CD4-positive, alpha-beta T cell treated with Interleukin-1 beta for 1 hour (primary cell): ENCODE measurements at places on chromosomes 13 and 19.

- no peak for DNase-seq
Measured at GRCh38 chr19:4559569-4559968, at the start of gene SEMA6B. TSS of gene SEMA6B (minus strand) at chr19:4559684. CDS start at chr19:4558457, 1,227 bp downstream.

DNA sequence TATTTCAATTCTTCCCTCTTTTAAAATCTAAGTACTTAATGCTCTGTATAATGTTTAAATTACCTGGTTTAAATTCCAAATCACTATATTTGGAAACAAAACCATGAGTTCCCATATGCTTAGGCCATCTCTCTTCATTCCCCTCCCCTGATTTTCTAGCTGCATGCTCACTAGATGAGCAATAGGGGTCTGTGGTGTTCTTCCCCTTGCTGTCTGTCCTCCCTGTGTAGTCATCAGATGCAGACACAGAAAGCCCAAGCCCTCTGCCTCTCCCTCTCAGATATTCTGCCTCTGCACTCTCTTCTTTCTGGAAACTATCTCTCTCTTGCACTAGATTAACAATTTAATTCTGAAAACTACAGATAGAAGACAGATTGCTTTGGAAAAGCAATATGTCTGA is 1730.2 kb downstream of the OLFM4 start:
- DNase-seq: no peak

DNA sequence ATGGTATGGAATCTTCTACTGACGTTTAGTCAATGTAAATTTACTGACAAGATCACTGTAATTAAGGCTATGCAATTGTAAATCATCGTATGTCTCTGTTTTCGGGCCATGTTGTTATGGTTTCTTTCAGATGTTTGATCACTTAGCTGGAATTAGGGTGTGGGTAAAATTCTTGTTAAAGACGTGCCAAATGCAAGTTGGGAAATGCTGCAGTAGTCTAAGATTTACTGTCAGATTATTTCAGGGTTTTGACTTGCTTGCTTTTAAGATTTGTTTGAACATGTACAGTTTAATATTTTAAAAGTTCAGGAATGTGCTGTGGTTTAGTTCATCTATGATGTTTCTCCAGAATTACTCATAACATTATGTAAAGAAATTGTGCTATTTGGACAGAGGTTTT is 10.8 kb downstream of the NDFIP2 start:
- DNase-seq: no peak

DNA sequence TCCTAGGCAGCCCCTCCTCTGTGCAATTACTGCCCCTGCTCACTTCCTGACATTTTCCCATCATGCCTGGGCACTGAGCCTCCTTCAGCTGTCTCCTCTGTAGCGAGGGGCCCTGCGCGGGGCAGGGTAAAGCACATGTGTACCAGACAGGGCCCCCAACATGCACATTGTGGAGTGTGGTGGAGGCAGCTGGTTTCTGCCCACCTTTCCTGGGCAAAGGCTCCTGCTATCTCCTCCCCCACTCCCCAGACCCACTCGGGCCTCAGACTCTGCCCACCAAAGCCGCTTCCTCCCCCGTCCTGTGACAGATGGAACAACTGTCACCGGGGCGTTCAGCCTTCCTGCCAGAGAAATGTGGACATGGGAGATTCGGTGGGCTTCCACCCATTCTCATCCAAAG is 2.9 kb upstream of the KPTN start:
- no peak for DNase-seq

GRCh38 chr19:19026299-19026971 is 6.9 kb downstream of the SUGP2 start:
- no peak for DNase-seq

- no peak for DNase-seq
Measured at GRCh38 chr19:16336571-16336970, 11.9 kb downstream of the KLF2 start.

DNA sequence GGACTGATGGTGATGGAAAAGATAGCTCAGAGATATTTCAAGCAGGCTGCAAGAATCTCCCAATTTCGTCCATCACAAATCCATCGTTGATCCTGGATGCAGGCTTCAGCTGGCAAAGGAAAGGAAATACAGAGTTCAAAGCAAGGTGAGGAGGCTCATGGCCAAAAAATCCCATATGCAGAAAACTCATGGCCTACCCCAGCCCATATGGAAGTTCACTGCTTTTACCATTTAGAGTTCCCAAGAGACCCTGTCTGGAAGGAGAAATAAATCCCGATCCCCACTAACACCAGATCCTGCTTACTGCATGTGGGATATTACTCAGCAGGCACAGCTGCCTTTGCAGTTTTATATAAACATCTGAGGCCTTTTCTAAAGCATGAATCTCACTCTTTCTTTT is 412.9 kb upstream of the SPRY2 start:
- no peak for DNase-seq

DNA sequence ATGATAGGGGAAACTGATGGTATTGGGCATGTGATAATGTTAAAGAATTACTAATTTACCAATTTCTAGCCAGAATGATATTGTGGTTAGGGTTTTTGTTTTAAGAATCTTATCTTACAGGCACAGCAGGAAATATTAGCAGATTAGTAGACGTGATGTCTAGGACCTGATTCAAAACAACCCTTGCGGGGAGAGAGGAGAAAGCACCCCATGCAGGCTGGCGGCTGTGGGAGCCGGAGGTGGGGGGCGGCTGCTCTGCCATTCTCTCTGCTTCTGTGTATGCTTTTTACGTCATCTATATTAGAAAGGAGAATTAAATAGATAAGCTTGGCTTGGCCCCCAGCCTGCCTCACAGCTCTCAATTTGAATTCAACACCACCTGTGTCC is 41.5 kb downstream of the MLLT1 start:
- DNase-seq: no peak

DNA sequence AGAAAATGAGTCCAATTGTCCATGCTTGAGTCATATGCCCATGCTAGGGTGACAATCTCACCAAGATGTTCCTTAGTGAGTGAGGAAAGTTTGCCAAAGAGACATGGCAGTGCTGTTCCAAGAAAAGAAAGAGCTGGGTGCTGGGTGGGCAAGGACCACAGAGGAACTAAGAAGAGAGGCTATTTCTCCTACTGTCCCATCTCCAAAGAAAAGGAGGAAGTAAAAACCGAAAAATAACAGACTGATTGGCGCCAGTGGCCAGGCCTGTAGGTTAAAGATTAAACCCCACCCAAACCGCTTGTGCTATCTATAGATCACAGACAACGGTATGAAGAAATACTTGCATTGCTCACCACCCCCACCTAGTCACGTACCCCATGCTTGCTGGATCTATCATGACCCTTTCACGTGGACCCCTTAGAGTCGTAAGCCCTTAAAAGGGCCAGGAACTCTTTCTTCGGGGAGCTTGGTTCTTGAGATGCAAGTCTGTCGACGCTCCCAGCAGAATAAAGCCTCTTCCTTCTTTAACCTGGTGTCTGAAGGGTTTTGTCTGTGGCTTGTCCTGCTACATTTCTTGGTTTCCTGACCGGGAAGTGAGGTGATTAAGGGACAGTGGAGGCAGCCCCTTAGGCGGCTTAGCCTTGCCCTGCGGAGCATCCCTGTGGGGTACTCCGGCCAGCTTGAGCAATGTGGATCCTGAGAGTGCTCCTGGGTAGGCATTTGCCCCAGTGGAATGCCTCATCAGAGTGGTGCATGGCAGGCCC is 606.5 kb downstream of the UQCRFS1 start:
- no peak for DNase-seq

DNA sequence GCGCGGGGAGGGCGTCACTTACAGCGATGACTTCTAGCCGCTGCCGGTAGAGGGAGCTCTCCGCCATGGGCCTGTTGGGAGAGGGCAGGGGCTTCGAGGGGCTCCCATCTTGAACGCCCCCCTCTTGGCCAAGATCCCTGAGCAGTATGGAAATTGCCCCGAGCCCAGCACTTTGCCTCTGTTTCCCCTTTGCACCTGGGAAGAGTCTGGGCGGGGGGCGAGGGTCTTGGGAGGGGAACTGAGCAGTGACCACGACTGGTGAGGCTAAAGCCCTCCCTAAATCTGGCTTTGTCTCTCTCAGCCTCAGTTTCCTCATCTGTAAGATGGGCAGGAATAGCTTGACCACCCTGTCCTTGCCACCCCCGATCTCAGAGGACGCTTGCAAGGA is 2.8 kb downstream of the PALM3 start:
- peak; percentile 48 for DNase-seq

DNA sequence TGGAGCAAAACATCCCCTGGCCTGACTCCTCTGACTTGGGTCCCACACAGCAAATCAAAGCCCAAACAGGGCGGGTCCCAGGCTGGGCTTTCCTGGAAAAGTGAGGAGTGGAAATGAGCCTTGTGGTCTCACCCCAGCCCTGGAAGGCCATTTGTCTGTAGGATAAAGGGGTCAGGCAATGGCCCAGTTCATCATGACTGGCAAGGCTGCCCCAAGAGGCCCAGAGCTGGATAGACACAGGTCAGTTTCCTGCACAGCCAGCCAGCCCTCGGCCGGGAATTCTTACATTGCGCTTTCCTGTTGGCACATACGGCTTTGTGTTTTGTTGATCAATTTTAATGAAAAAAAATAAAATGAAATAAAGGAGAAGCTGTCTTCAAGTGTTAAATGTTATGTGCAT is 174.3 kb downstream of the TSHZ3 start:
- DNase-seq: no peak

DNA sequence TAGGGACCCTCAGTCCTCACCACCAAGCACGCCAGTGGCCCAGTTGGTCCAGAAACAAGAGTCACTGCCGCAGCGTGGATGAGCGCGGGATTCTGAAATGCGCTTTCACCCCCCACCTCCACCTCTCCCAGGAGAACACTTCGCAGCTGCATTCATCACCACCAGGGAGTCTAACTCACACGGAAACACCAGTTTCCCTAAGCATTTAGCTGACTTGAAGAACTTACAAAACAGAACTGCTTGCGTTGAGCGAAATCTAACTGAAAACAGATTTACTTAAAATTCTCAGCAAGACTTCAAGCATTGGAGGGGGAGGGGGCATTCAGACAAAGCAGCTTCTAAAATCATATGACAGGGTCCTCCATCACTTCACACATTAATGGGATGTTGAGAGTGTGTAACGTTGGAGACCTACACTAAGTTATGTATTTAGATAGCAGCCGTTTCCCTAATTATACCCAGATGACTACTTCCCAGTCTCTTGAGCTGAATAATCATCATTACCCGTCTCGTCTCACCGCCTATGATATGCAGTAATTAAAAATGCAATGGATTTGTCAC is 258.2 kb upstream of the IRS2 start:
- no peak for DNase-seq

- peak; percentile 71 for DNase-seq
Measured at GRCh38 chr19:34639491-34640085, 37.4 kb downstream of the SCGB2B2 start.

GRCh38 chr19:42281827-42282762 is 13.0 kb downstream of the CIC start:
- DNase-seq: no peak
